ENCODE measurements at places on chromosomes 12 and 14.

DNA sequence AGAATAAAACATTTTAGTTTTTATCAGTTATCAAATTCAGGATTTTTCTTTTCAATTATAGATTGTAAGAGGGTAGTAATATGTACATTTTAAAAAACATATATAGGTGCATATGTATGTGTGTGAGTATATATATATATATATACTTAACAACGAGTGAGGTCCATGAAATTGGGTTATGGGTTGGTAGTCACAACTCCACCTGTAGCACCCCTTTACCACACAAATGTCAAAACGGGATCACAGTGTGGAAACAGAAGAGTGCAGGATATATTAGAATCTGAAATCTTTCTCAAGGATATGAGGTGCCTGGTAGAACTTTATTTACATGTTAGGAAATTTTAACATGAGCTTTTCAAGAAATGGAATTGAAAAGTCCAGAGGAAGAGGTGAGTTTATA lies 31.3 kb downstream of the MIA2 start:
- peak; percentile 23 for DNase-seq

DNA sequence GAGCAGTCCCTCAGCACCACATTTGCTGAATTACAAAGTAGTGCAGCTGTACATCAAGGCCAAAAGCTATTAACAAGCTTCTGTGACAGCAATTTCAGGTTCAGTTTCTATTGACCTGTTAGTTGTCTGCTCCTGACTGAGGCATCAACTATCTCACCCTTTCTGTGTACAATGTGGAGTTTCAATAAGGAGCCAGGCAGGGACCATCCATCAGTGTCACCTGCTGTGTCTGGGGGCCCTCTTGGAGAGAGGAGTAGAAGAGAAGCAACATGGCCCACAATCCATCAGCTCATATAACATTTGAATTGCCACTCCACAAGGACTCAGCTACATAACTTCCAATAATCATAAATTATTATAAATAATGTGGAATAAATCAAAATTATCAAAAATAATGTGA lies 72.3 kb upstream of the CCDC196 start:
- DNase-seq, result no peak

GRCh38 chr14:40986655-40987054 lies 620.0 kb upstream of the LRFN5 start:
- no peak for DNase-seq

GRCh38 chr14:101076451-101077198 lies 173.1 kb upstream of the RTL1 start:
- DNase-seq, result no peak

DNA sequence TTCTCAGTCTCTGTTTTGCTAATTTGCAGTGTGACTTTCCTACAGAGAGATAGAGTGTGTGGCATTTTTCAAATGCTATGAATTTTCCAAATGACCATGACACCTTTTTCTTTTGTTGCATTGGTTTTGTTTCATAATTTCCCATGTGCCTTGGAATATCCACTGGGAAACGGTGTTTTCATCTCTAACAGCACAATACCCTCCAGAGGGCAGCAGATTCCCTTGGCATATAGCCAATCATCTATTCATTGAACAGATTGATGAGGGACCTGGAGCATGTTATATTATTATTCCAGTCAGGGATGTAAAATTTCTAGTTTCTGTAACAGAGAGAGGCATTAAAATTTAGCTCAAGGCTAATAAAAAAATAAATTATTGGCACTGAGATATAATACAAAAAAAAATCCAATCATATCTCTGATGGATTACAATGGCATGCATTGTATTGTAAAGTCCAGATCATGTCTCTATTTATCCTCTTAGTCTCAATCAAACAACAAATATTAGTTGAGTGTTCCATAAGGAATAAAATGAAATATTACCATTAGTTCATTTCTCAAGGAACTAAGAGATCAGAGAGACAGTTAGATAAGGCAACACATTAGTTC lies 29.6 kb upstream of the NTN4 start:
- peak; percentile 77 for DNase-seq

GRCh38 chr12:130752692-130753230 lies 36.7 kb upstream of the RIMBP2 start:
- DNase-seq, result no peak
